Stomach (tissue), 19 donors: ENCODE measurements at places on chromosomes 7 and 10. TPM values are rescaled to one million over a fixed set of nuclear protein-coding genes. Genes with fewer than 3 reads are reported as not detected.

DNA sequence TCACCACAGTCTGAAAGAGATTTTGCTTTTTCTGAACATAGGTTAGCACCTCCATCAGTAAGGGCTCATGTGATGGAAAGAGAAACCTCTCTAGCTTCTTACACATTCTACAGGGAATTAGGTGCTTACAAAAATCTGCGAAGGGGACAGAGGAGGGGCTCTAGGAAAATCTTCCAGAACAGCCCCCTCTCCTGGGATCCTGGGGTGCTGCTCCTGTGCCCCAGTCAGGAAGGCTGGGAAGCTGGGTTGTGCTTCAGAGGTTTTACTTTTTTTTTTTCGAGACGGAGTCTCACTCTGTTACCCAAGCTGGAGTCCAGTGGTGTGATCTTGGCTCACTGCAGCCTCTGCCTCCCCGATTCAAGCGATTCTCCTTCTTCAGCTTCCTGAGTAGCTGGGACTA, 7.5 kb upstream of the FAM171A1 start:
- H3K4me3 ChIP-seq = no peak overlapping the region
- no peaks in the 10 kb centered on the region for H3K36me3 ChIP-seq
- H3K27me3 ChIP-seq = peaks cover 21% of the 10 kb centered on the region
- H3K4me1 ChIP-seq = no peaks in the 10 kb centered on the region
- no peak overlapping the region for H3K27ac ChIP-seq
- DNase-seq = no peak

DNA sequence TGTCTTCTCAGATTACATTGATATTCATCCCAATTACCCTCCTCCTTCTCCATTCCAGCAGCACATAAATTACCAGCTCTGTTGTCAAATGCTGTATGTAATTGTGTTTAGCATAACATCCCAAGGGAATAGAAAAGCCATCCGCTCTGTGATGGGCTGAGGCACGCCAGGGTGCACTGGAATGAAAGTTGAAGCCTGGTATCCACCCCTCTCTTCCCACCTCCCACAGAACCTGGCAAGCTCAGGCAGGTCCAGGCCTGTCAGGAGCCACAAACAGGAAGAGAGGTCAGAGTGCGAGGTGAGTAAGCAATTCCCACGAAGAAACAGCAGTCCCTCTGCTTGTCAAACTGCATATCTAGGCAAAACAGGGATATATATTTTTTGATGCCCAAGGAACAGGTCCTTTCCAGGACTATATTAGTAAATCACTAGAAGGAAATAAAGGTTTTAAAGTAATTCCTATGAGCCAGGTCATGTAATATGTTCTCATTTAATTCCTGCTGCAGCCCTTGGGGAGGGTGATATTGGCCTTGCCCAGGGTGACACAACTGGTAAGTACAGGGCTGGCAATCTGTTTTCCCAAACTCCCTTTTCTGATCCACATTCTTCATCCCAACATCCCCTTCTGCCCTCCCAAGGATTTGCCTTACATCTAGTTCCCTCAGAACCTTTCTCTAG, 155.6 kb upstream of the GHITM start:
- no peaks in the 10 kb centered on the region for H3K36me3 ChIP-seq
- H3K4me1 ChIP-seq = no peaks in the 10 kb centered on the region
- no peaks in the 10 kb centered on the region for H3K27me3 ChIP-seq
- no peak for DNase-seq
- no peak overlapping the region for H3K27ac ChIP-seq

Gene HTR5A
- not detected for total RNA-seq

GRCh38 chr7:156751319-156751718, 110.7 kb downstream of the RNF32 start:
- H3K4me1 ChIP-seq = no peaks in the 10 kb centered on the region
- DNase-seq = no peak
- H3K36me3 ChIP-seq = peaks cover 16% of the 10 kb centered on the region
- no peak overlapping the region for H3K27ac ChIP-seq
- H3K4me3 ChIP-seq = no peak overlapping the region

DNA sequence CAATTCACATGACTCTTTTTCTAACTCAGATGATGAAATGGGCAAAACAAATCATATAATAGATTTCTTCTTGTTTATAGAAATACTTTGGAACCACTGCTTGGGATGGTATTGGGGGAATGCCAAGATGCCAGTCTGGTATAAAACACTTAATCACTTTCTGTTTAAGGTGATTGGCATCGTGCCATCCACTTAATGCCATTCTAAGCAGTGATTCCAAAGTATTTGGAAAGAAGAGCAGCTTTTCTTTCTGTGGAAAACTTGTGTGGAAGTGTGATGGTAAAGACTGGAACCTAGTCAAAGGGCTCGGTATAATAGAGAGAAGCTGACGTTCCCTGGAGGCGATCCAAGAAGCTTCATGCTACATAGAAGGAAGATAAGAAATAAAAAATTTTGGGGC, 120.6 kb downstream of the TMEM26 start:
- no peaks in the 10 kb centered on the region for H3K27me3 ChIP-seq
- H3K36me3 ChIP-seq = no peaks in the 10 kb centered on the region
- no peak overlapping the region for H3K4me3 ChIP-seq
- peak; percentile 29 for DNase-seq
- no peaks in the 10 kb centered on the region for H3K4me1 ChIP-seq

GRCh38 chr7:80106498-80107113, 28.0 kb upstream of the GNAI1 start:
- no peaks in the 10 kb centered on the region for H3K36me3 ChIP-seq
- no peak overlapping the region for H3K4me3 ChIP-seq
- no peak for DNase-seq

DNA sequence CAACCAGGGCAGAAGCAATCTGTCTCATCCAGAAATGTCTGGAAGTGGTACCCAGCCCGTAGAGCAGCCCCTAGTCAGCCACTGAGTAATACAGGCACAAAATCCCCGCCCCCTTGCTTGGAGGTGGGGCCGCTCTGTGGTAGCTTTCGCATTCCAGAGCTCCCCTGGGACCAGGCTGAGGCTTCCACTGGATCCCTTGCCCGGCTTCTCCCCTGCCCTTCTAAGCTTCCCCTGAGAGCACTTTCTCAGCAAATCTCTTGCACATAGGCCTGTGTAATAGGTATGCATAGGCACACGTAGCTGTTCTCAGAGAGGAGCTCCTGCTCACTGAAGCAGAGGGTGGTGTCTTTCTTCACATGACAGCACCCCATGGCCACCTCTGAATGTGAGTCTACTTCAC, 144.2 kb downstream of the BMS1 start:
- H3K4me1 ChIP-seq = no peaks in the 10 kb centered on the region
- H3K27ac ChIP-seq = no peak overlapping the region
- H3K27me3 ChIP-seq = peaks cover under 1% of the 10 kb centered on the region
- H3K36me3 ChIP-seq = no peaks in the 10 kb centered on the region

GRCh38 chr7:107628461-107629064, 32.1 kb upstream of the SLC26A4 start:
- no peak overlapping the region for H3K4me3 ChIP-seq
- no peaks in the 10 kb centered on the region for H3K4me1 ChIP-seq
- H3K36me3 ChIP-seq = no peaks in the 10 kb centered on the region
- DNase-seq = peak; percentile 10
- H3K27me3 ChIP-seq = no peaks in the 10 kb centered on the region

Gene TMEM273
- total RNA-seq = 2.9 TPM

- H3K36me3 ChIP-seq = no peaks in the 10 kb centered on the region
- no peak overlapping the region for H3K4me3 ChIP-seq
- no peak overlapping the region for H3K27ac ChIP-seq
- H3K27me3 ChIP-seq = no peaks in the 10 kb centered on the region
- no peak for DNase-seq
These were observed 654.9 kb downstream of the KCNMA1 start for GRCh38 chr10:76982671-76983070.

DNA sequence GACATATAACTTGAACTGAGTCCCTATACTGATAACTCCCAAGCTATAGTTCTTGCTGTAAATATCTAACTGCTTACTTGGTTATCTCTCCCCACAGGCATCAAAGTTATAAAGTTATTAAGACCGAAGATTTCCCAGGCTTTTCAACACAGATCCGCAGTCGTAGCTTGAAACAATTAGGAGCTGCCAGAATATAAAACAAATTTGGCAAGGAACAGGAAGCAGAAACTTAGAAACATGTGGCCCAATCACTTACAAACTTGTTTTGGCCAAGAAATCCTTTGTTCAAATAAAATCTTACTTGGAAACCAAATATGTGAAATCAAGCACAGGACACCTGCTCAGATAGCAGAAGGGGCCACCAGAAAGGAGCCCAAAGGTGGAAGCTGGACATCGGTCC, 9.0 kb downstream of the SLC16A12 start:
- no peak overlapping the region for H3K4me3 ChIP-seq
- peak; percentile 38 for DNase-seq
- H3K36me3 ChIP-seq = no peaks in the 10 kb centered on the region
- peaks cover 19% of the 10 kb centered on the region for H3K27me3 ChIP-seq
- peaks cover 9% of the 10 kb centered on the region for H3K4me1 ChIP-seq
- H3K27ac ChIP-seq = no peak overlapping the region

- no peak overlapping the region for H3K27ac ChIP-seq
- no peak for DNase-seq
- no peaks in the 10 kb centered on the region for H3K4me1 ChIP-seq
- no peak overlapping the region for H3K4me3 ChIP-seq
- H3K27me3 ChIP-seq = no peaks in the 10 kb centered on the region
- H3K36me3 ChIP-seq = peaks cover 100% of the 10 kb centered on the region
These were observed 45.4 kb upstream of the STOX1 start for GRCh38 chr10:68781613-68782574.

Gene SFRP5
- 0.45 TPM for total RNA-seq

DNA sequence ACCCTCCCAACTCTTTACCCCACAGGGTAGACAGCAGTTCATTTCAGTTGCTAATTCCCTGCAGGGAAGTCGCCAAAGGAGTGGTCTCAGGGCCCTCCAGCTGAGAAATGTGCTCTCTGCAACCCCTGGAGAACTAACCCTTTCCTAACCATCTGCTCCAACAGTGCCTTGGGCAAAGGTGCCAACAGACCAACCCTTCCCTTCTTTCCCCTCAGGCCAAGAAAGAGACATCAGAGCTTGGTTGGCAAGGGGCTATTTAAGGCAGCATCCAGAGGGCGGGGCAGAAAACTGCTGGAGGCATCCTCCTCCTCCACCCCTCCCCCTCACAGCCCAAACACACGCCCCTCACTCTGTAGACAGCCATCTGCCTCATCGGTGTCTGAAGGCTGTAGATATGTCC, 1.7 kb downstream of the SORBS1 start:
- H3K4me3 ChIP-seq = peak overlapping the region; percentile 87
- peaks cover 27% of the 10 kb centered on the region for H3K4me1 ChIP-seq
- peak; percentile 69 for DNase-seq

- no peak overlapping the region for H3K27ac ChIP-seq
- H3K36me3 ChIP-seq = no peaks in the 10 kb centered on the region
- no peaks in the 10 kb centered on the region for H3K27me3 ChIP-seq
- H3K4me3 ChIP-seq = no peak overlapping the region
These were observed 237.1 kb upstream of the GALNT17 start for GRCh38 chr7:70894799-70895198.

Gene HECW1
- total RNA-seq = 1.3 TPM

GRCh38 chr7:21893401-21893800, 52.3 kb downstream of the CDCA7L start:
- H3K27ac ChIP-seq = no peak overlapping the region
- H3K36me3 ChIP-seq = peaks cover 4% of the 10 kb centered on the region
- no peak for DNase-seq
- H3K4me3 ChIP-seq = no peak overlapping the region

Gene DKK1
- total RNA-seq = 1.2 TPM

Gene HPSE2
- total RNA-seq = 1.2 TPM

DNA sequence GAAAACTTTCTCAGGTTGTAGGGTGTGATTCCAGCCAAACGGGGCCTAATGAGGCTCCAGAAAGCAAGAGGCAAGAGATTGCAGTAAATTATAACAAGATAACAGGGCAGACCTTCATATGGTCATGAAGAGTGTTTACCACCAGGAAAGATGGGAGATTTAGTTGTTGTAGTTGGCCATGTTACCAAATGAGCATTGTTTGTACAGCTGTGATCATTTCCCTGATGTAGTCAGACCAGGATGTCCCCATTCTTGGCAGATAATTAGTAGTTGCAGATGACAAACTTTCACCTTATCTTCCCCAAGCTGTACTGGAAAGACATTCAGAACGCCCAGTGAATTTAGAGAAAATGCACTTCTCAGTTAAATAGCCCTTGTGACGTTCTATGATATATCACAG, 630.8 kb downstream of the ANKRD7 start:
- no peaks in the 10 kb centered on the region for H3K36me3 ChIP-seq
- no peaks in the 10 kb centered on the region for H3K27me3 ChIP-seq
- peak; percentile 7 for DNase-seq
- H3K27ac ChIP-seq = no peak overlapping the region
- no peak overlapping the region for H3K4me3 ChIP-seq

GRCh38 chr7:134908289-134908688, 78.0 kb upstream of the AGBL3 start:
- peak overlapping the region; percentile 85 for H3K27ac ChIP-seq
- H3K4me1 ChIP-seq = peaks cover 54% of the 10 kb centered on the region
- DNase-seq = no peak
- no peak overlapping the region for H3K4me3 ChIP-seq

Gene FRMD4A
- total RNA-seq = 17.5 TPM

GRCh38 chr10:70932392-70933196, 44.2 kb upstream of the PCBD1 start:
- H3K4me1 ChIP-seq = no peaks in the 10 kb centered on the region
- H3K27me3 ChIP-seq = peaks cover 32% of the 10 kb centered on the region

Gene ADAM8
- total RNA-seq = not detected

- peaks cover 14% of the 10 kb centered on the region for H3K4me1 ChIP-seq
- no peaks in the 10 kb centered on the region for H3K36me3 ChIP-seq
- no peak overlapping the region for H3K27ac ChIP-seq
- DNase-seq = no peak
- no peak overlapping the region for H3K4me3 ChIP-seq
- H3K27me3 ChIP-seq = no peaks in the 10 kb centered on the region
These were observed 107.5 kb downstream of the ELMO1 start for GRCh38 chr7:37341033-37341630.

DNA sequence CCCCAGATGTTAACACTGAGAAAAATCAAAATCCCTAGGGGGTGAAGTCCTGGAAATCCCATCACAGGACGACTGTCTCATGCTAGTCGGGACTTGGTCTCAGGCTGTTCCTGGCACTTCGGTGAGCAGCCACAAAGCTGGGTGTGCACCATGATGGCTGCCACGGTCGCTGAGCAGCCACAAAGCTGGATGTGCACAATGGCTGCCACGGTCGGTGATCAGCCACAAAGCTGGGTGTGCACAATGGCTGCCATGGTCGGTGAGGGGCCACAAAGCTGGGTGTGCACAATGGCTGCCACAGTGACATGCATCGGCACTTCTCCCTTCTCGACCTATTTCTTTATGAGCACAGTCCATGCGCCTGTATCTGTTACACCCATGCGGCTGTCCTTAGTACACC, 505.1 kb downstream of the TCERG1L start:
- H3K4me3 ChIP-seq = no peak overlapping the region
- H3K36me3 ChIP-seq = no peaks in the 10 kb centered on the region
- H3K4me1 ChIP-seq = no peaks in the 10 kb centered on the region
- DNase-seq = no peak
- no peaks in the 10 kb centered on the region for H3K27me3 ChIP-seq
- H3K27ac ChIP-seq = no peak overlapping the region

- peaks cover 32% of the 10 kb centered on the region for H3K4me1 ChIP-seq
- H3K27ac ChIP-seq = no peak overlapping the region
- H3K4me3 ChIP-seq = no peak overlapping the region
- H3K36me3 ChIP-seq = no peaks in the 10 kb centered on the region
- DNase-seq = no peak
These were observed 2.6 kb downstream of the DRGX start for GRCh38 chr10:49393301-49393700.

- no peaks in the 10 kb centered on the region for H3K4me1 ChIP-seq
- H3K36me3 ChIP-seq = no peaks in the 10 kb centered on the region
- no peak overlapping the region for H3K27ac ChIP-seq
These were observed 42.7 kb upstream of the SEMA3D start for GRCh38 chr7:85229544-85229943.

GRCh38 chr7:147062897-147063296, 946.3 kb downstream of the CNTNAP2 start:
- no peaks in the 10 kb centered on the region for H3K27me3 ChIP-seq
- H3K4me3 ChIP-seq = no peak overlapping the region
- no peak for DNase-seq
- no peak overlapping the region for H3K27ac ChIP-seq

Gene FFAR4
- total RNA-seq = 0.18 TPM

Gene SEMA4G
- total RNA-seq = 90.4 TPM
